ENCODE measurements at places on chromosomes 16 and 17. TPM values are rescaled to one million over a fixed set of nuclear protein-coding genes. Genes with fewer than 3 reads are reported as not detected.

DNA sequence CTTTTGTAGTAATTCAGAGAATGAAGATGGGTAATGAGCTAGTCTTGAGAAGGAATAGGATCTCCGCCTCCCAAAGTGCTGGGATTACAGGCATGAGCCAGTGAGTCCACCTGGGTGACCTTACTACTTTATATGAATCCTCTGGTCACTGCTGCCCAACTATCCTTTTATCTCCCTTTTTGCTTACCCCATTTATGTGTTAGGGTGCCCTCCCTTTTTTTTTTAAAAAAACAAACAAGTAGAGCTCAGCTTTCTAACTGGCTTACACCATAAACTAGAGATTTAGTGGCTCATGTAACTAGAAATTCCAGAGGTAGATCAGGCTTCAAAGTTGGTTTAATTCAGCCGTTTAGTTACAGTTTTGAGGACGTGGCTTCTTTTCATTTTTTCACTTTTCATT, 15.6 kb downstream of the USP10 start:
- DNase-seq, result no peak

- DNase-seq, result no peak
Observed at GRCh38 chr16:74141015-74141414, 155.6 kb upstream of the PSMD7 start.

DNA sequence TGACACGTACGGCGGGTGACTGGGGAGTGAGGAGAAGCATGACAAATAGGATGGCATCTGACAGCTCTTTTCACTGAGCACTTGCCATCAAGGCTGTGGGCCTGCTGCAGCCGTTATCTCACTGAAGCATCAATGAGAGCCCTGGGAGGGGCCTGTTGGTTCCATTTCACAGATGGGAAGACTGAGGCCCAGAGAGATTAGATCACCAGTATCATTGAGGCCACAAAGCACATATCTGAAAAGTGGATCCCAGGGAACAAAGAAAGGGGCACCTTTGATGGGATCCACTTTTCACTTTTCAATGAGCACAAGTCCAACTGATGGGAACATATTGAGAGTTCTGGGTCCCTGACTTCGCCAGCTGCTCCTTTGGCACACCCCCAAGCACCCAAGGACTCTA, 144.4 kb upstream of the LHX1 start:
- no peak for DNase-seq

DNA sequence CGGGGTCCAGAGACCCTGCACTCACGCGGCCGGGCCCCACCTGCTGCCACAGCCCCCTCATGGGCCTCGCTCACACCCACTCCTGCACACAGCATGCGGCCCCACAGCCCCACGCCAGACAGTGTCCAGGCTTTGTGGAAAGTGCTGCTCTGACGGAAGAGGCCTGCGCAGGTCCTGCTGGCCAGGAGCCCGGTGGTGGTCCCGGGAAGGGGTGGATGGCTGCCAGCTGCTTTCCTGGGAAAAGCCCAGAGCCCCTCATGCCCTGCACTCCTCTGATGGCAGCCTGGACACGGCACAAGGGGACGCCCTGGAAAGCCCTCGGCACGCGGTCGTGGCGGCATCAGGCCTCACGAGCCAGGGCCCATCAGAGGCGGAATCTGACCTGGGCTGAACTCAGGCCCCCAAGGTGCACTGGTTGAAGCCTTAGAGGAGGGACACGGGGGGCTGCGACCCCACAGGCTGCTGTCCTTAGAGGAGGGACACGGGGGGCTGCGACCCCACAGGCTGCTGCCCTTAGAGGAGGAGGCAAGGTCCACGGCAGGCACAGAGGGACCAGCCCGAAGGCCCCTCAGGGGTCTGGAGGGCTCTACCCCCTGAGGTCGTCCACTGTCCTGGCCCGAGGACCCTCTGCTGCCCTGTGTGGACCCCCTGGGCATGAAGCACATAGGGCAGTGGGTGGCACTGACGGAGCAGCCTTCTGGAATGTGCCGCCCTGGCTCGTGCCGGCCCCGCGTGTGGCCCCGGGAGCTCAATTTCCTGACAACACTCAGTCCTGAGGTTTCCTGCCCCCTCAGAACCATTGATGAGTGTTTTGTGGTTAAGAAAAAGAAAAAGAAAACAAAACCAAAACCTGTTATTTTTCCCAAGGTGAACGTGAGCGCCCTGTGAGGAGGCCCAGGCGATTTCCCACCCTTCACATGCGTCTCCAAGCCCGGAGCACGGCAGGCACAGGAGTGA, 22.1 kb downstream of the SOX8 start:
- no peak for DNase-seq

DNA sequence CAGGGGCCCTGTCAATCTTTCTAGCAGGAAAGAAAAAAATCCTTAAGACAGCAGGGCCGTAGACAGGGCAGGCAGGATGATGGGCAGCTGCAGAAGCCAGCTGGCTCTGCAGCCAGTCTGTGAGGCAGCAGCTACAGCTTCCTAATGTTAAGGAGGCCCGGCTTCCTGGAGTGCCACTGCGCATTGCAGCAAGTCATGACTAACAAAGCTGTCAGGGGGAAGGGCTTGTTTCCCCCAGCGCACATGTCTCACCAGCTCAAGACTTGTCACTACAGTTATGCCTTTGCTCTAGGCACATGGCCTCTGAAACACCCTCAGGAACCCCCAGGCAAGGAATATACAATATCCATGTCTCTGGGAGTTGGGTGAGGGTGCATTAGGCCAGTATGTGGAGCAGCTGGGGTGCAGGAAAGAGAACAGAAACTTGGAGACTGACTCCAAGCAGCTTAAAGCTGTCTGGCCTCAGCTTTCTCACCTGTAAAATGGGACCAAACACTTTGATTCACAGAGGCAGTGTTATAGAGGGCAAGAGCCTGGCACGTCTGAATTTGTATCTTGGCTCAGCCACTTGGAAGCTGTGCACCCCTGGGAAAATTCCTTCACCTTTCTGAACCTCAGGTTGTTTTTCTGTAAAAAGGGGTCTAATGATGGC, 220.0 kb downstream of the HAPSTR1 start:
- no peak for DNase-seq

- DNase-seq, result no peak
Observed at GRCh38 chr17:34974179-34974578, 6.1 kb upstream of the LIG3 start.

DNA sequence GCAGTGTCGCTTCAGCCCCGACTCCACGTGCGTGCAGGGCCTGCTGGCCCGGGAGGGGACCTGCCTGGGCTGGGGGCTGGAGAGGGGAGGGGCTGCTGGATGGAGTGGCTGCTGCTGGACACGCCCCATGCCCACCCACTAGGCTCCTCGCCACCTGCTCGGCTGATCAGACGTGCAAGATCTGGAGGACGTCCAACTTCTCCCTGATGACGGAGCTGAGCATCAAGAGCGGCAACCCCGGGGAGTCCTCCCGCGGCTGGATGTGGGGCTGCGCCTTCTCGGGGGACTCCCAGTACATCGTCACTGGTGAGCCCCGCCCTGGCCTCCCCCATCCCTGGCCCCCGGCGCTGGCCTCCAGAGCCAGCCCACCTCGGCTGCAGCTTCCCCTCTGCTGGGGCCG, 2.4 kb downstream of the BRICD5 start:
- no peak for DNase-seq

- no peak for DNase-seq
Observed at GRCh38 chr17:67718325-67718941, 697 bp downstream of the NOL11 start.

- DNase-seq, result no peak
Observed at GRCh38 chr17:74386386-74386785, 19.1 kb downstream of the GPR142 start.

DNA sequence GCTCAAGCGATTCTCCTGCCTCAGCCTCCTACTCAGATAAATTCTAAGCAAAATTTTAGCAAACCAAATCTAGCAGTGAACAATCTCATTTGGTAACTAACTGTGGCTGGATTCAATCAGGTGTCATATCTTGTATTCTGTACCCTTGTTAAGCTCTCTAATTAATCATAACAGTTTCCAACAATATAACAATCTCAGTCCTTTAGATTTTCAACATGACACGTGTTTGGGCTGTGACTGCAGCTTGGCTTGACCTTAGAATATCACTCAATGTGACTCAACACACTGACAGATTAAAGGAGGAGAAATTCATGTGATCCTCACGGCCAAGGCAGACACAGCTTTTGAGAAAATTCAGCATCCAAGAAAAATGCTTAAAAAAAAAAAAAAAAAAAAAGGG, 133.6 kb downstream of the BANP start:
- no peak for DNase-seq

- DNase-seq, result no peak
Observed at GRCh38 chr17:73595479-73595878, 48.8 kb downstream of the SDK2 start.

DNA sequence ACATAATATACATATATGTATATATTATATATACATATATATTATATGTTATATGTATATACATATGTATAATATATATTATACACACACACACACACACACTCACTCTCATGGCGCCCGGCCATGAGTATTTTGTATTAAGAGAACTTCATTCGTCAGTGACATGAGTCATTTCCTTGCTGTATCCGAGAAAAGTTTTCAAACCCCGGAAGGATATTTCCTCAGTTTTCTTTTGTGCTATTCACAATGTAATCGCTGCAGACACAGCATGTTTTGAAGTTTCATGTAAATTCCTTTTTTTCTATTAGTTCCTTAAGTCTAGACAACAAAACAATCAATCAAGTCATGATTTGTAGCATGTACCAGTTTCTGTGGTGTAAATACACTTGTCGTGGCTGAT, 33.3 kb downstream of the OR1D5 start:
- DNase-seq, result no peak

DNA sequence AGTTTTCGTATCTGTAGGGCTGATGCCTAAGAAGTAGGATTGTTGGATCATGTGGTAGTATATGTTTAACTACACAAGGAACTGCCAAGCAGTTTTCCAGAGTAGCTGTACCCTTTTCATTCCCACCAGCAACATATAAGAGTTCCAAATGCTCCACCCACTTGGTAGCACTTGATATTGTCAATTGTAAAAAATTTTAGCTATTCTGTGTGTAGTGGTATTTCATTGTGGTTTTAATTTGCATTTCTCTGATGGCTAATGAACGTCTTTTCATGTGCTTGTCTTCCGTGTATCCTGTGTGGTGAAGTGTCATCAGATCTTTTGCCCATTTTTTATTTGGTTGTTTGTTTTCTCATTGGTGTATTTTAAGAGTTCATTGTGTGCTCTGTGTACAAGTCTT, 69.7 kb downstream of the TANC2 start:
- no peak for DNase-seq

The SLFN12 gene
- 25.3 TPM for total RNA-seq

The MYH8 gene
- not detected for total RNA-seq

The CASKIN1 gene
- total RNA-seq, result not detected

The REXO5 gene
- 6.5 TPM for total RNA-seq

The THOC6 gene
- 24.7 TPM for total RNA-seq
